CD4-positive, alpha-beta T cell treated with Interleukin-10 for 1 hour (primary cell): ENCODE measurements at places on chromosomes 16 and 17.
A peak's percentile ranks its signal among the peaks of the same experiment; 100 is the strongest.

- no peak for DNase-seq
These were observed 2.0 kb downstream of the CDH3 start for GRCh38 chr16:68646953-68647659.

GRCh38 chr17:29573558-29573869, 5.0 kb downstream of the TP53I13 start:
- DNase-seq = no peak

DNA sequence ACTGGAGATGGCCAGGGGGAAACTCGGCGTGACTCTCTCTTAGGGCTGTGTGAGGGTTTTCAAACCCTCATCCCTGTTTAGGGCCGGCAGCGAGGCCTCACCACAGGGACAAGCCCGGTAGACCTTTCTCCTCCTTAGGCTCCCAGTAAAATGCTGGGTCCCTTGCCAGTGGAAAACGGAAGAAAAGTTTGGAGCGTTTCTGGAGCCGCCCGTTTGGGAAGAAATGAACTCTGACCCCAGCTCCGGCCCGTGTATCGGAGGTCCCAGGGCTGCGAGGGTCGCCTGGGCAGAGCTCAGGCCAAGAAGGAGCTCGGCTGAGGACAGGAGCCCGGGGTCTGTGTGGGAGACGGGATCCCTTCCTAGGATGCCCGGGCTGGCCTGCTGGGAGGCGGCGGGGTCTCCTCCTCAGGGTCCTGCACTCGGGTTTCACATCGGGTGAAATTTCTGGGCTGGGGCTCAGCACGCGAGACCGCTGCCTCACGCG, 23.2 kb downstream of the ZNF213 start:
- DNase-seq = no peak

DNA sequence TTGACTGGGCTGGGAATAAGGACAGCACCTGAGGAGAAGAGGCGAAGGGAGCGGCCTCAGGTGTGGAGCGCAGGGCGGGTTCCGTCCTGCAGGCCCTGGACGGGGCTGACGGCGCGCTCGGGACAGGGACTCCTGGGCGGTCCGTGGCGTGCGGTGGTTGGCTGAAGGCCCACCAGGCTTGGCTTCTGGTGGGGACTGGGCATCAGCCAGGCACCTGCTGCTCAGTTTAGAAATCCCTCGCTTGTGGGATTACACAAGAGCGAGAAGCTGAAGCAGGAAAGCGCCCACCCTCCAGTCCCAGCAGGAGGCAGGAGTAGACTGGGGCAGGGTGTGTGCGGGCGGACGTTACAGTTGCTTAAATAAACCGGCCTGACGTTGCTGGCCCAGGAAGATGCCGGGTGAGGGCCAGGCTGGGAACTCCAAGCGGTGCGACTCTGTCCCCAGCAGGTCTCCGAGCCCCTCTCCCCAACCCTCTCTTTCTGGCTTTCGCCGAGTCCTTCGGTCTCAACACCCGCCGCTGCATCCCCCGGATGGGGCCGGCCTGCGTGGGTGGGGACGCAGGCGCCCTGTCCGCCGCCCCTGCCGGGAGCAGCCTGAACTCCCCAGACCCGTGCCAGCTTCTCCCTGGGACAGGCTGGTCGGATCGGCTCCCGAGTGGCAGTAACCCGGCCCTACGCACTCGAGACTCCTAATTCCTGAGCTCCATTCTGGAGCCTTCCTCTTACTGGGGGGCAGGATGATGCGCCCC, 639 bp downstream of the MIF4GD start:
- peak; percentile 52 for DNase-seq

DNA sequence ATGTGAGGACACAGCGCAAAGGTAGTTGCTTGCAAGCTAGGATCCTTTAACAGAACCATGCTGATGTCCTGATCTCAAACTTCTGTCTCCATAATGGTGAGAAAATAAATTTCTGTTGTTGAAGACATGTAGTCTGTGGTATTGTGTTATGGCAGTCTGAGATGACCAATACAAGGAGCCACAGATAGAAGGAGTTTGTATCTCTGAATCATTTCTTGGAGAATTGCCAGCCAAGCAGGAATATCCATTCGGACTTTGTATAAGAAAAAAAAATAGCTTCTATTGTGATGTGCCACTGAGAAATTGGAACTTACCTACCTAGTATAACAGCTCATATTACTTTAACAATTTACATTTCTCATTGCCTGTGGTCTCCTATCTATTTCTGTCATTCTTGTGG, 447.6 kb upstream of the CA10 start:
- DNase-seq = no peak

DNA sequence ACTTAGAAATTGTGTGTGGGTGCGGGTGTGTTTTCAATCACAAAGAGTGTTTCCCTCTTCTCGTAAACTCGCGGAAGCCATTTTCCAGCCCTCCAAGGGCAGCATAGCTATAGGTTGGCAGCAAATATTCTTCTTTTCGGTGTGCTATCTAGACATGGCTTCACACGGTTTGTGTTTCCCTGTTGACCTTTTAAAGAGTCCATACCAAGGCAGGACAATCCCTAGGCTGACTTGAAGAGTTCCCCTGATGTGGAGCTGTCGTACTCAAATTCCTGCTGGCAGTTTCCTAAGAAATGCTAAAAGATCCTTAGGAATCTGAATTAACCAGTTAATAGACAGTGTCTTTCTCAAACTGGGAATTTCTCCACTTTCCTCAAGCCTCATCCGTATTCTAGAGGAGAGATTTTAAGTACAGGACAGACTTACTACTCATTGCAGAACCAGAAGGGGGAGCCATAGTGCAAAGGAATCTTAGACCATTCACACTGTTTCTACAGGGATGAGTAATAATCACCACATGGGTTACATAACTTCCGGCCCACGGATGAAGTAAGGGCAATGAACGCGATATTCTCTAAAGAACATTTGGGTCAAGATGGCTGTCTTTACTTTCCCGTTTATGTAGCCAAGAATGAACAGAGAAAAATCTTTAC, 288.6 kb upstream of the ELAC2 start:
- no peak for DNase-seq

DNA sequence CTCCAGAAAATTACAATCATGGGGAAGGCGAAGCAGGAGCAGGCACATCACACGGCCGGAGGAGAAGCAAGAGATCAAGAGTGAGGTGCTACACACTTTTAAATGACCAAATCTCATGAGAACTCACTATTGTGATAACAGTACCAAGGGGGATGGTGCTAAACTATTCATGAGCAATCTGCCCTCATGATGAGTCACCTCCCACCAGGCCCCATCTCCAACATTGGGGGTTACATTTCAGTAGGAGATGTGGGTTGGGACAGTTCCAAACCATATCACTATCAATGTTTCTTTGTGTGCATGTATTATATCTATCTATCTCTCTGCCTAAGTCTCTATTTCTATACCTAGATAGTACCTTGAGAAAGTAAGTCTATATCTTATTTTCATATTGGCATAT, 724.8 kb downstream of the CDH11 start:
- DNase-seq = no peak

DNA sequence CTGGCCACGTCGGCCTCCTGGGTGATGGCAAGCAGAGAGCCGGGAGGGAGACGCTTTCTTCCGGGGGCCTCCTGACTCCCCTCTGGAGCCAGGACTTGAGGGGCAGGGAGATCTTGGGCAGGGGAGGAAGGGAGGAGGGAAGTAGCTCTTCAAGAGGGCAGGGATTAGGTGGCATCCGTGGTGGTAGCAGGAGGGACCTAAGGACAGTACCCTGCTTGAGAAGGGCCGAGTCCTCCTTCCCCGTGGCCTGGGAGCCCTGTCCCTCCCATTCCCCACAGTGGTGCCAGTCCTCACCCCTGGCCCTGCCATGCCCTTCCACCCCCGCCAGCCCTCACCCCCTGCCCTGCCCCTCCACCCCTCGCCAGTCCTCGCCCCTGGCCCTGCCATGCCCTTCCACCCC, 12.6 kb downstream of the TAX1BP3 start:
- no peak for DNase-seq

- no peak for DNase-seq
These were observed 1.3 kb upstream of the MTSS2 start for GRCh38 chr16:70687102-70687511.

DNA sequence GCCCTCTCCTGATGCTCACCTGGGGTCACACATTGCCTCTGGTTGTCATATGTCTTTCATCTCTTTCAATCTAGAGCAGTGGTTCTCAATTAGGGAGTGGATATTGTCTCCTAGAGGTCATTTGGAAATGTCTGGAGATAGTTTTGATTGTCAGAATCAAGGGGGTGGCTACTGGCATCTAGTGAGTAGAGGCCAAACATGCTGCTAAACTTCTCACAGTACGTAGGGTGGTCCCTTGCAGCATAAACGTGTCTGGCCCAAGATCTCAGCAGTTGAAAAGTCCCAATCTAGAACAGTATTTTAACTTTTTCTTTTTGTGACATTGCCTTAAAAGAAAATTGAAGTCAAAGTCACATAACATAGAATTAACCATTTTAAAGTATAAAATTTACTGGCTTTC, 30.5 kb upstream of the SLC5A10 start:
- no peak for DNase-seq

GRCh38 chr17:68733241-68734176, 132.3 kb upstream of the FAM20A start:
- no peak for DNase-seq

GRCh38 chr16:3120435-3120834, 8.0 kb downstream of the ZNF205 start:
- DNase-seq = no peak

DNA sequence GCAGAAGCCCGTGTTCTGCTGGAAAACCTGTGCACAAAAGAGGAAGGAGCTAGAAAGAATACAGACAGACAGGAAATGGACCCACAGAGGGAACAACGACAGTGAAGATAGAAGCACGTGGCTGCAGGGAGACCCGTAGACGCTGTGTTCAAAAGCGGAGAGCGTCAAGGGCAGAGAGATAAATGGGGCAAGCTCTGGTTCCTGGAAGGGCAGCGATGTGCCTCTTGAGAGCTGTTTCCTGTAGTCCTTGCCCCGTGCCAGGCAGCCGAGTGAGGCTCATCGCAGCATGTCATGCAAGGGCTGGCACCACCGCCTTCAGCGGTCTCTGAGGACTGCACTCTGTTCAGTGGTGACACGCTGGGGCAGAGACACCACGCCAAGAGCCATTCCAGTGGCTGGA, 43.6 kb upstream of the CACNG5 start:
- no peak for DNase-seq

- DNase-seq = no peak
These were observed 665.2 kb upstream of the CDH8 start for GRCh38 chr16:62701426-62701825.

- no peak for DNase-seq
These were observed 25.0 kb upstream of the NGFR start for GRCh38 chr17:49469831-49470810.

DNA sequence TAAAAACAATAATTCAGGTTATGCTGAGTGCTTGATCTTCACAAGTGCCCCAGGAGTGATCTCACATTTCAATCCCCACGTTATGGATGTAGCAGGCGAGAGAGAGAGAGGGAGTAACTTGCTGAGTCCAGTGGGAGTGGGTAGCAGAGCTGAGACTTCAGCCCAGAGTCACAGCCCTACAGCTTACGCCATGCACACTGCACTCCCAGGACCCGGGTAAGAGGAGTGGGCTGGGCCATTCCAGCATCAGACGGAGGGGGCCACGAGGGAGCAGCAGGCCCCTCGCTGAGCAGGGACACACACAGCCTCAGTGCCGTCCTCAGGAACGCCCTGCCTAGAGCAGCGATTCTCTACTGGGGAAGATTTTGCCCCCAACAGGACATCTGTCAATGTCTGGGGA, 9.8 kb upstream of the KIF19 start:
- DNase-seq = no peak

GRCh38 chr17:42964161-42964932, at the start of gene AARSD1:
AARSD1 (minus strand) TSS chr17:42964454; CDS start chr17:42964440, 14 bp downstream.
- peak; percentile 93 for DNase-seq

DNA sequence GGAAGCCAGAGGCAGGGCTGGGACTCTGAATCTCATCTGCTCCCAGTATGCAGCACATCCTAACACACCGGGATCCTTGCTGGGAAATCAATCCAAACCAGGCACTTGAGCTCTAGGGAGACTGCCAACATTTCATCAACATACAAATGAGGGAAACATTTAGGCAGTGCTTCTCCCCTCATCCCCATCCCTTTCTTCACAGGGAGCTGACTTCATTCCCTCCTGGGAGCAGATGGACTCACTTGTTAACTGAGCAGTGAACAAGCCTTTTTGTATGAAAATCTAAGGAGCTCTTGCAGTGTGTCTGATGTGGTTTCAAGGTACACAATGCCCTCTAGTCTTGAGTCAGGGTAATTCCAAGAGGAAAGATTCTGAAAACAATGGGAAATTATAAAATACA, 96.3 kb downstream of the TMEM114 start:
- DNase-seq = no peak

GRCh38 chr17:18278867-18279266, 18.4 kb downstream of the MIEF2 start:
- no peak for DNase-seq
